ENCODE measurements at places on chromosomes 5 and 9. TPM values are rescaled to one million over a fixed set of nuclear protein-coding genes. Genes with fewer than 3 reads are reported as not detected.

DNA sequence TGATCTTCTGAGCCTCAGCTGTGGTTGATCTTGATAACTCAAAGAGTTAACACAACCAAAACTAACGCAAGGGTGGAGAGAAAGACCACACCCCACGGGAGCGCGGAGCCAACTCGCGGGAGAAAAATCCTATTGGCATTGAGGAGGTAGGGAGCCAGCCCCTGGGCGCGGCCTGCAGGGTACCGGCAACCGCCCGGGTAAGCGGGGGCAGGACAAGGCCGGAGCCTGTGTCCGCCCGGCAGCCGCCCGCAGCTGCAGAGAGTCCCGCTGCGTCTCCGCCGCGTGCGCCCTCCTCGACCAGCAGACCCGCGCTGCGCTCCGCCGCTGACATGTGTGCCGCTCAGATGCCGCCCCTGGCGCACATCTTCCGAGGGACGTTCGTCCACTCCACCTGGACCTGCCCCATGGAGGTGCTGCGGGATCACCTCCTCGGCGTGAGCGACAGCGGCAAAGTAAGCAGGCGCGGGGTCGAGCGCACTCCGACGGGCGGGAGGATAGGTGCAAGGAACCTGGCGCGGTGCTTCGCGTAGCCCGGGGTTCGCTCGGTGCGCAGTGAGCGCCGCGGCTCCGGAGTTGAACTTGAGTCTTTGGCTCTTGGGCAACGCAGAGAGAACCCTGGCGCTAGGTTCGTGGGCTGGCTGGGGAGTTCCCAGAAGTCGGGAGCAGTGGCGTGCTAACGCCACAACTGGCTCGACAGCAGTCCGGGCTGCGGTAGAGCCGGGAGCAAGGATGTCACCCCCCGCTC, at the start of gene GDA:
TSS of gene GDA (plus strand) at position 210 of the 745 bp plus-strand sequence. CDS start at position 330, 120 bp downstream.
- no peaks in the 10 kb centered on the region for H3K36me3 ChIP-seq
- H3K27me3 ChIP-seq = no peaks in the 10 kb centered on the region
- peak within 1 kb of the TSS; percentile 54 for H3K4me3 ChIP-seq
- no peaks in the 10 kb centered on the region for H3K4me1 ChIP-seq
- peak within 1 kb of the TSS; percentile 51 for H3K27ac ChIP-seq

Gene TRIP13
- total RNA-seq = 18.1 TPM

DNA sequence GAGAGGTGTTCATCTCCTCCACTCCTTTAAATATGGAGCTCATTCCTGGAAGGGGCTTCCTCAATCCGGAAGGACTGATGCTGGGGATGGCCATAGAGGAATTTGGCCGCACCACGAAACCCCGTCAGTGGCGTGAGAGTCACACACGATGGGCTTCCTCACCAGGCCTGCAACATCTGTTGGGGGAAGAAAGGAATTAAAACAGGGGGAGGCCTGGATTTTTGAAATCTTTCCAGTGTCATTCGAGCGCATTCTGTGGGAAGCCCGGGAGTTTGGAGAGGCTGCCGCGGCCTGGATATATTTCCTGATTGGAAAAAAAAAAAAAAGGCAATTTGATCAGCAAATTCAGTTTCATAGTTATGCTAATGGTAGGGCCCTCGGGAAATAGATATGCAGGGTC, 76.3 kb upstream of the ORM1 start:
- no peak for DNase-seq
- no peak overlapping the region for H3K4me3 ChIP-seq
- no peak overlapping the region for H3K27ac ChIP-seq
- no peaks in the 10 kb centered on the region for H3K36me3 ChIP-seq
- H3K4me1 ChIP-seq = no peaks in the 10 kb centered on the region

DNA sequence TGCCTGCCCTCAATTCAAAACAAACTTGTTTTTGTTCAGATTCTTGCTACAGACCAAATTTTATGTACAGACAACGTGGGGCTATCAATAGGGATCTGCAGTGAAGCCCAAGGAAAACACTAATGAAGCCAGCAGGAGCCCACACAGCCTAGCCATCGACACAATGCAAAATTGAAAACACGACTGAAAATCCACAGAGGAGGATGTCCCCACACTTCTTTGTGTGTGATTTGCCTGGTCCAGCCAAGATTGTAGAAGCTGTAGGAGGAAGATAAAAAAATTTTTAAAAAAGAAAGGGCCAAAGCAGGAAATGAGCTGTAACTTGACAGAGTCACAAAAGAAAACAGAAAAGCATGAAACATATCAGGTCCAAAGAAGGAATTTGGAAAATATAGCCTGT, 34.8 kb downstream of the HTR4 start:
- no peaks in the 10 kb centered on the region for H3K36me3 ChIP-seq
- H3K27me3 ChIP-seq = no peaks in the 10 kb centered on the region
- no peaks in the 10 kb centered on the region for H3K4me1 ChIP-seq

Data from colonic mucosa (tissue), 4 donors.